Muscle of leg (tissue), 16 donors: ENCODE measurements at places on chromosomes 1 and 21. TPM values are rescaled to one million over a fixed set of nuclear protein-coding genes. Genes with fewer than 3 reads are reported as not detected.

- no peak for DNase-seq
These were observed 7.9 kb upstream of the A3GALT2 start for GRCh38 chr1:33328817-33329216.

GRCh38 chr1:16385659-16386453 is 18.8 kb downstream of the SZRD1 start:
- no peak for DNase-seq

DNA sequence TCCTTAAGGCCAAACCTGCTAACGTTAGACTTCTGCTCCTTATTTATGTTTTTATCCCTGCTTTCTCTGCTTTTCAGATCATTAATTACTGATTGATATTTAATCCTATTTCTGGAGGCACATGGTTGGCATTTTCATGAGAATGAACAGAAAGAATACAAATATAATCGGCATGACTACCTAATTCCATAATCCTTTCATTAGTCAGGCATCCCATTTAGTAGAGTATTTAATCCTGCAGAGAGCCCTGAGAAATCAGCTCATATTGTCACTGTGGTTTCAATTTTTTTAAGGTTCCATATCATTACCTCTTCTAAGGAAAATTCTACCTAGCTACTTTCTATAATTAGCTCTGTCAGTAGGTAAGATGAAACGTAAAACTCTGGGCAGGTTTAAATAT is 238.8 kb downstream of the NCAM2 start:
- DNase-seq, result no peak

DNA sequence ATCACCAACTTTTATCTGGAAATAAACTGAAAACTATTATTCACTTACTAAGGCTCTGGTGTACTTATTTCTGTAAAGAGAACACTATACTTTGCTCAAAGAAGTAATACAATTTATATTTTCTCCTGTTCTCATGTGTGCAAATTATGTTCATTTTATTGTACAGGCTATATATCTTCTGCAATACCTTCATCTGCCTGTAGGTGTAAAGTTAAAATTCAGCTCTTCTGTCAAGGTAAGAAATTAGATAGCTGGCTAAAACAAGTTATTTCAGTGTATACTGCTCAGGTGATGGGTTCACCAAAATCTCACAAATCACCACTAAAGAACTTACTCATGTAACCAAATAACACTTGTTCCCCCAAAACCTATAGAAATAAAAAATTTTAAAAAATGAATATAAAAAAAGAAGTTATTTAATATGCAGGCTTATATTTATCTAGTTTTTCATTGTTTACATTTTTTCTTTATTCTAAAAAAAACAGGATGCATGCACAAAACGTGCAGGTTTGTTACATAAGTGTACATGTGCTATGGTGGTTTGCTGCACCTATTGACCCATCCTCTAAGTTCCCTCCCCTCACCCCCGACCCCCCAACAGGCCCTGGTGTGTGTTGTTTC is 81.5 kb downstream of the PTGER3 start:
- no peak for DNase-seq

RAB42 gene
- total RNA-seq, result 8.7 TPM
